ENCODE measurements at places on chromosomes 4 and X.

DNA sequence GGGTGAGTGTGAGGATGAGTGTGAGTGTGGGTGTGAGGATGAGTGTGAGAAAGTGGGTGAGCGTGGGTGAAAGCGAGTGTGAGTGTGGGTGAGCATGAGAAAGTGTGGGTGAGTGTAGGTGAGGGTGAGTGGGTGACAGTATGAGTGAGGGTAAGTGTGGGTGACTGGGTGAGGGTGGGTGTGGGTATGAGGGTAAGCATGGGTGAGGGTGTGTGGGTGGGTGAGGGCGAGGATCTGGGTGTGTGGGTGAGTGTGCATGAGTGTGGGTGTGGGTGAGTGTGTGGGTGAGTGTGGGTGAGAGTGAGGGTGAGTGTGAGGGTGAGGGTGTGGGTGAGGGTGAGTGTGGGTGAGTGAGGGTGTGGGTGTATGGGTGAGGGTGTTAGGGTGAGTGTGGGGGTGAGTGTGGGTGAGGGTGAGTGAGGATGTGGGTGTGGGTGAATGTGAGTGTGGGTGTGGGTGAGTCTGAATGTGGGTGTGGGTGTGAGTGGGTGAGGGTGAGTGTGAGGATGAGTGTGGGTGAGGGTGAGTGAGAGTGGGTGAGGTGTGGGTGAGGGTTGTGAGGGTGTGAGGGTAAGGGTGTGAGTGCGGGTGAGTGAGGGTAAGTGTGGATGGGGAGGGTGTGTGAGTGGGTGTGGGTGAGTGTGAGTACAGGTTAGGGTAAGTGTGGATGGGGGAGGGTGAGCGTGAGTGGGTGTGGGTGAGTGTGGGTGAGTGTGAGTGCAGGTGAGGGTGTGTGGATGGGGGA is 48.9 kb downstream of the ING2 start:
- no peak for DNase-seq

GRCh38 chr4:113840861-113841260 is 79.3 kb upstream of the CAMK2D start:
- no peak for DNase-seq

- DNase-seq, result no peak
Measured at GRCh38 chrX:110008011-110008635, 5.2 kb downstream of the TMEM164 start.

DNA sequence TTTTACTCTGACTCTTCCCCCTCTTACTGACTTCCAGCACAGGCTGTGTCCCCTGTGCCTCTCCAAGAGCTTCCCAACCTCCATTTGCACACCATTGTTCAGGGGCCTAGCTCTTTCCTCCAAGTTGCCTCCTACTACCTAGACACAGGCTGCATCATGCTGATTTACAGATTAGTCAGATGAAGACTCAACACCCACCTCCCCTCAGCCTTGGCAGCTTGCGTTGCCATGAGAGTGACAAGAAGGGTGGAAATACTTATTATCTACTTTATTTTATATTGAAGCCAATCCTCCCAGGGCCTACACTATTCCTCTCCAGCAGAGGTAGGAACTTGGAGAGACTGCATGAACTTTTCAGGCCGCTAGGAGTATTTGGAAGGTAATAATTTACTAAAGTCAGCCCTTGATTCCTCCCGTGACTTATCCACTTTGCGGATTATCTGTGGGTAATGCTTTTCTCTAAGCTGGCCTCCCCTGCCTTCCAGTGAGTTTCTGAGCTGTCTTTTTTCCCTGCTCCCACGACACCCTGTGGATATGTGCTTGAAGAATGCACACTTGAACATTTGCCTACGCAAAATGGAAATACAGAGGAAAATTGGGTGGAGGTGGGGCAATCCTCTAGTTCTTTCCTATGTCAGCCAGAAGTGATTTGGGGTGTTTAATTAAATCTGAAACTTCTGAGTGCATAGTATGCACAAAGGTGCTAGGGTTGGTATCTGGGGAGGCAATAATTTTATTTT is 74.1 kb upstream of the TMEM164 start:
- no peak for DNase-seq

- no peak for DNase-seq
Measured at GRCh38 chr4:168437192-168437943, 42.9 kb downstream of the DDX60L start.

DNA sequence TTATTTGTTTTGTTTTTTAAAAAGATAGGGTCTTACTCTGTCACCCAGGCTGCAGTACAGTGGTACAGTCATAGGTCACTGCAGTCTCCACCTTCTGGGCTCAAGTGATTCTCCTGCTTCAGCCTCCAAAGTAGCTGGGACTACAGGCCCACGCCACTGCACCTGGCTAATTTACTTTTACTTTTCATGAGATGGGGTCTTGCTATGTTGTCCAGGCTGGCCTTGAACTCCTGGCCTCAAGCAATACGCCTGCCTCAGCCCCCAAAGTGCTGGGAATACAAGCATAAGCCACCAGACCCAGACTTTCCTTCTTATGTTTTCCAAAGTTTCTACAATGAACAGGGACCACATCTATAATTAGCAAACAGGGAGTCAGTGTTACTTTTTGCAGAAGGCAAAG is 37.9 kb upstream of the MXD4 start:
- DNase-seq, result no peak

- DNase-seq, result peak; percentile 48
Measured at GRCh38 chr4:71009086-71009485, 15.6 kb downstream of the DCK start.

DNA sequence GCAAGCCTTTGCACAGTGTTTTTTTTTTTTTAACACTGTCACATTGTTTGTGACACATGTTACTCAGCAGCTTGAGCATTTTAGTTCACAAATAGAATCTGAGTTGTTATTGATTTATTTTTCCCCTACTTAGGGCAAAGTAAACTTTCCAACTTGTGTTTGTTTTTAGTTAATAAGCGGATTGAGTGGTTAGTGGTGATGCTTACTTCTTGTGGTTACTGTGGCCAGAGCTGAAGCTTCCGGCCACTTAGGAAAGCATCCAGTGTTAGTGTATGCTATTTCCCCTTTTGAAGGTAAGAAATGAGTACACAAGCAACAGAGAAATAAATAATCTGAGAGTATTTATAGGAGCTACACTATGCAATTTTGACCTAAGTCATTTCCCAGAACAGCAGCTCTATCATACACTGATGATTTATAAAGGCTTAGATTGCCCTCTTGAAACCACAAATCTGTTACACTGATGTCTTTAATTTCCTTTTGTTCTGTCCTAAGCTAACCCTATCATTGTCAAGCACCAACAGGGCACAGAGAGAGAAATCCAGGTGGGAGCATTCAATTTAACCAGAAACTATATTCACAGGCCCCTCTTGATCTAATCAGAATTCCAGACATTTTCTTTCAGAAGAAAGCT is 2464.6 kb downstream of the PCDH7 start:
- DNase-seq, result no peak

DNA sequence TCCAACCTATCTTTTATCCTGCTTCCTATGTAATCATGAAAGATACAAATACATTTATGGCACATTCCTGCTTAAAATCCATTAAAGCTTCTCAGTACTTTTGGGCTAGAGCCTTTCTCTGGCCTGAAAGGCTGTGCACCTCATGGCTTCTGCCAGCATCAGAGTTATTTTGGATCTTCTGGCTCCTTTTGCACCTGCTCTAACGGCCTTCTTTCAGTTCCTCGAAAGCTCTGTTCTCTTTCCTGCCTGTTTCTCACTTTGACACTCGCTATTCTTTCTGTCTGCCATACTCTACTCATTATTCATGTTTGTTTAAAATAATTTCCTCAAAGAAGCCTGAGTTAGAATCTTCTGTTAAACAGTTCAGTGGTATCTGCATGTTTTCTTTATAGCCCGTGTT is 86.0 kb downstream of the LRP2BP start:
- DNase-seq, result no peak

- DNase-seq, result no peak
Measured at GRCh38 chr4:71147261-71147660, 153.8 kb downstream of the DCK start.

DNA sequence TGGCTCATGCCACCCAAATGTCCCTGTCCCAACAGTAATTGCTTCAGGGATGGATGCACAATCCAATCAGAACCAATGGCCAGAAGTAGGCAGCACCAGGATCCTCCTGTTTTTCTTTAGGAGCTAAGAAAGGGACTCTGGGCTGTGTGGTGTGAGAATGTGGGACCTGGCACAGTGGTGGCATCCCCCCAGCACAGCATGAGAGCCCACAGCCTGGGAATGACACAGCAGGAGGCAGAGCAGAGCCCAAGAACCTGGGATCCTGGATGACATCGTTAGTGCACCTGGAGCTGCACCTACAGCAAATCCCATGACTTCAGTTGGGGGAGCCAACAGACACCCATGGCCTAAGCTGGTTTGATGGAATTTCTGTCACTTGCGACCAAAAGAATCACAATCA is 70.7 kb upstream of the C4orf50 start:
- DNase-seq, result no peak

DNA sequence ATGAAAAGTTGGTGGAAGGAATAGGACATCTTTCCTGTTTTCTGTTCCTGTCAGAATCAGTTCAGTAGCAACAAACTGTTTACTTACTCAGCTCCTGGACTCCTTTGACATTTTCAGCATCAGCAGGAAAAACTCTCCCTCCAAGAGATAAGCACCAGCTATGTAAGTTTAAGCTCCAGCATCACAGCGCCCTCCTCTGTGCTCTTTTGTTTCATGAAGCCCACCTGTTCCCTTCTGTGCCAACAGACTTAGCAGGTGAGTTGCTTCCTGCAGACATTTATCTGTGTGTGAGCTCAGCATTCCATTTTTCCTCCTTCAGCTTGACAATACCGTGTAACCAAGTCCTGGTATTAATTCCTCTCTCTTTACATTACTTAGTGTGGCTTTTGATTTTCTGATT is 644.1 kb upstream of the AGA start:
- no peak for DNase-seq

DNA sequence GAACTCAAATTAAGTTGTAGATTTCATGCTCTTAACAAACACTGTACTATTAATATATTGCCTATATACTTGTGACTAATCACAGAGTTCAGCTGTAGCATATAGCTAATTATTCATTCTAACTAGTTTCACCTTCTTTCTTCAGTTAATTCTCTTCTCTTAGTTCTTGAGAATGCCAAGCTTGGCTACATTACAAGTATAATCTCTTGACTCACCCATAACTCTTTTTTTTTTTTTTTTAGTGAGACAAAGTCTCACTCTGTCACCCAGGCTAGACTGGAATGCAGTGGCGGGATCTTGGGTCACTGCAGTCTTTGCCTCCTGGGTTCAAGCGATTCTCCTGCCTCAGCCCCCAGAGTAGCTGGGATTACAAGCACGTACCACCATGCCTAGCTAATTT is 5.4 kb downstream of the KLHL5 start:
- DNase-seq, result no peak

- DNase-seq, result no peak
Measured at GRCh38 chrX:132900633-132901293, 57.7 kb downstream of the HS6ST2 start.

DNA sequence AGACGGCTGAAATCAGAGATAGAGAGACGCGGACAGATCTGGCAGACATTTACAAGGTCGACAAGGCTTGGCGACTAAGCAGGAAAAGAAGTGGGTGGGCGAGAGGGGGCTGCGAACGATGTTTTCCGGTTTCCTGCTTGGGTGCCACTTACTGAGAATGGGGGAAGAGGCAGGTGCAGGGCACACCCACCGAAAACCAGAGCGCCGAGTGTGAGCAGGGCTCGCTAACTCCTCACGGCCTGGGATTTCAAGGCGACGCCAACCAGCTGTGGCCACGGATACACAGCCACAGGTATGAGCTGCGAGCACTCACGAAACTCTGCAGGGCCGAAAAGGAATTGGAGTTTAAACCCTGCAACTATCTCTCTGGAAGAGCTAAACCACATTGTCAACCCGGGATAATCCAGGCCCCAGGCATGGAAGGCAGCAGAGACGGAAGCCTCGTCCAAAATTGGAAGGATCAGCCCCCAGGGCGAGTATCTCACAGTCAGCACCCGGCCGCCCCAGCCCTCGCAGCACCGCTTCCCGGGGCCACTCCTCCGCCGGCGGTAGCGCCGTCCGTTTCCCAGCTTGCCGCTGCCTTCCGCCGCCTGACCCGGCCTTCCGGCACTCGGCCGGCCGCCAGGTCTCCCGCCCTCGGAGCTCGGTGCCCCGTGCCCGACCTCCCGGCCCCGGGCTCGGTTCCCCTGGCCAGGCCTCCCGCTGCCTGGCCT is 778 bp downstream of the CASP3 start:
- peak; percentile 53 for DNase-seq

DNA sequence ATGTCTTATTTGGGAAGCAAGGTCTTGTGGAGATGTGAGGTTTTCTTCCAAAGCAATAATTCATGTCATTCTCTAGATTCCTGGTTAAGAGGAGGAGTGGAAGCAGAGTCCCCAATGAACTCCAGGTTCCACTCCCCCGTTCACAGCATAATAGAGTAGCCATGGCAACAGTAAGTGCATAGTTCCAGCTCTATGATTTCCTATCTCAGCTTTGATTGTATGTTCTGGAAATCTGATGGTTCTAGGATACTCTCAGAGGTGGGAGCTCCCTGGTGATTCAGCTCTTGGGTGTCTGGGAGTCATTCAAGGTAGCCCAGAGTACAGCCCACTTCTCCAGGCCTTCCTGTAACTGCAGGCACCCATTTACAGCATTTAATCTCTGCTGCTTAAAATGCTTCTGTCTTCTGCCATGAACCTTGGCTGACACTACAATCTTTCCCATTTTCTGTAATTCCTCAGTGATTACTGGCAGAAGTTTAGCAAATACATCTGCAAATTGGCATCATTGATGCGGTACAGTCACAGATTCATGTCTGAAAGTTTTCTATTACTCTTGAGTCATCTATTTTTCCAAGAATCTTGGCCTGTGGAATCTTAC is 242.0 kb downstream of the MAPK10 start:
- DNase-seq, result peak; percentile 26

DNA sequence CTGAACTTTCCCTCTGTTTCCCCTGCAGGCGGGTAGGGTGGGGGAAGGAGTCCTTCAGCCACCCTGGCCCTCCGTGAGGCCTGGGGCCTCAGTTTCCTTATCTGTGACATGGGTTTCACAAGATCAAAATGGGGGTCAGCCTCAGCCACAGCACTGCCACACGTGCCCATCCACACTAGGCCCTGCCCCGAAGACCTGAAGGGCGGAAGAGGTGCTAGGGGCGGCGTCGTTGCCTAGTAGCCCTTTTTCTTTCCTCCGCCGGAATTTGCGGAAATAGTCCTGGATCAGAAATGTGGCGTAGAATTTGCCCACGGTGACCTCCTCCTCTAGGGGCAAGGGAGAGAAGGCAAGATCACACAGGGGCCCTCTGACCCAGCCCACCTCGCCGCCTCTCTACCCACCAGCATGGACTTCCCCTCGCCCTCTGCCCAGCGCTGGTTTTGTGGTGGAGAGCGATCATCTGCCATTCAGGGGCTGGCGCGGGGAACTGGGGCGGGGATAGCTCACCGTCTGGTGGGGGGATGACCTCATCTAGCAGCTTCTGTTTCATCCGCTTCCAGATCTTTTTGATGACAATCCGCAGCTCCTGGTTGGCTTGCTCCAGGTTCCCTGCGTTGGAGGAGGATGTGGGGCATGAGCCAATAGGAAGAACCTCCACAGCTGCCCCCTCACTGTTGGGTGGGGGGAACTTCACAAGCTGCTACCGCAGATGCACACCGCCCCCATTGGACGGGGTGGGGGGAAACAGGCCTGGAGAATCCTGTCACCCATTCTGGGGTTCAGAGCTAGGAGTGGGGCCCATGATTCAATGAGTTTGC is 9.7 kb upstream of the SYP start:
- DNase-seq, result no peak

GRCh38 chrX:9318766-9319165 is 146.1 kb upstream of the TBL1X start:
- DNase-seq, result no peak

- DNase-seq, result no peak
Measured at GRCh38 chrX:790783-791360, 160.3 kb downstream of the SHOX start.

GRCh38 chr4:141759796-141760425 is 123.5 kb downstream of the IL15 start:
- DNase-seq, result no peak

GRCh38 chrX:50697691-50698090 is 116.3 kb downstream of the SHROOM4 start:
- DNase-seq, result peak; percentile 38

Measured in AG08396 (cell line).